CD4-positive, alpha-beta memory T cell (primary cell): ENCODE measurements at places on chromosomes 2 and 18. TPM values are rescaled to one million over a fixed set of nuclear protein-coding genes. Genes with fewer than 3 reads are reported as not detected.

DNA sequence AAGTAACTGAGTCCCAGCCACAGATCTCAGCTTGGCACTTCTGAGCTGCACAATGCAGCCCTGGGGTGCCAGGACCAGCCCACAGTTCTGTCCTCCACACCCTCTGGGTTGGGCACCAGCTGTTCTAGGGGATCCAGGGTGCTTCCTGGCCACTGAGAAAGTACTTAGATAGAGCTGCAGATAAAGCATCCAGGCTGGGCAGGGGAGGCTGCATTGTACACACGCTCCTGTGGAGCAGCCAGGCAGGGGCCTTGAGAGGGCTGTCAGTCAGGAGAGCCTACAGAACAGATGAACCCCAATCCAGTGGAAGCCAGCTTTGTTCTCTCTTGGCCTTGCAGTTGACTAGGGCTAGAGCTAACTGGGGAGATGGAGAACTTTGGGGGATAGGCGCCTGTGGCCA is 104.6 kb downstream of the KIAA1328 start:
- no peak for DNase-seq
- H3K4me1 ChIP-seq: no peaks in the 10 kb centered on the region

- H3K27ac ChIP-seq: no peak overlapping the region
- no peak overlapping the region for H3K4me3 ChIP-seq
- no peaks in the 10 kb centered on the region for H3K36me3 ChIP-seq
- H3K4me1 ChIP-seq: no peaks in the 10 kb centered on the region
- H3K27me3 ChIP-seq: no peaks in the 10 kb centered on the region
Observed at GRCh38 chr18:44386401-44386800, 294.3 kb upstream of the SETBP1 start.

The CYS1 gene
- total RNA-seq: not detected

GRCh38 chr2:169372561-169372960 is 10.2 kb upstream of the LRP2 start:
- H3K4me1 ChIP-seq: no peaks in the 10 kb centered on the region
- no peak overlapping the region for H3K4me3 ChIP-seq
- H3K36me3 ChIP-seq: no peaks in the 10 kb centered on the region
- peaks cover 3% of the 10 kb centered on the region for H3K27me3 ChIP-seq
- DNase-seq: no peak

The CRACDL gene
- 1.2 TPM for total RNA-seq

DNA sequence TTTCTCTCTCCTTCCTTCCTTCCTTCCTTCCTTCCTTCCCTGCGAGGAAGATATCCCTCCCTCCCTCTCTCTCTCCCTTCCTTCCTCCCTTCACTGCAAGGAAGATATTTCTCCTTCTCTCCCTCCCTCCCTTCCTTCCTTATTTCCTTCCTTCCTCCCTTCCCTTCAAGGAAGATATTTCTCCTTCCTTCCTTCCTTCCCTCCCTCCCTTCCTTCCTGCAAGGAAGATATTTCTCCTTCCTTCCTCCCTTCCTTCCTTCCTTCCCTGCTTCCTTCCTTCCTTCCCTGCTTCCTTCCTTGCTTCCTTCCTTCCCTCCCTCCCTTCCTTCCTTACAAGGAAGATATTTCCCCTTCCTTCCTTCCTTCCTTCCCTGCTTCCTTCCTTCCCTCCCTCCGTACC is 229.5 kb downstream of the ZBTB7C start:
- no peaks in the 10 kb centered on the region for H3K36me3 ChIP-seq
- H3K4me3 ChIP-seq: no peak overlapping the region
- no peaks in the 10 kb centered on the region for H3K4me1 ChIP-seq
- DNase-seq: no peak
- no peak overlapping the region for H3K27ac ChIP-seq
